ENCODE measurements at places on chromosomes 7 and 10.

GRCh38 chr7:116236020-116236630, 25.8 kb downstream of the TES start:
- DNase-seq = peak; percentile 30

GRCh38 chr7:36098096-36098495, 55.0 kb upstream of the EEPD1 start:
- no peak for DNase-seq

DNA sequence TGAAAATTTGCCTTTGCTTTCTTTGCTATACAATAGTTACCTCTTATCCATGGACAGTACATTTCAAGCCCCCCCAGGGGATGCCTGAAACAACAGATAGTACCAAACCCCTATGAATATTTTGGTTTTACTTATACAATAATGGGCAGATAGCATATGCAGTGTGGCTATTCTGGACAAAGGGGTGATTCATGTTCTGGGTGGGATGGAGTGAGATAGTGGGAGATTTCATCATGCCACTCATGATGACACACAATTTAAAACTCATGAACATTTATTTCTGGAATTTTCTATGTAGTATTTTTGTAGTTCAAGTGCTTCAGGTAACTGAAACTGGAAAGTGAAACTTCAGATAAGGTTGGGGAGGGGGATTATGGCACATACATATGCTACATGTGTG, 12.0 kb downstream of the STARD3NL start:
- DNase-seq = no peak

- DNase-seq = no peak
Observed at GRCh38 chr7:18509481-18509880, 13.9 kb downstream of the HDAC9 start.

DNA sequence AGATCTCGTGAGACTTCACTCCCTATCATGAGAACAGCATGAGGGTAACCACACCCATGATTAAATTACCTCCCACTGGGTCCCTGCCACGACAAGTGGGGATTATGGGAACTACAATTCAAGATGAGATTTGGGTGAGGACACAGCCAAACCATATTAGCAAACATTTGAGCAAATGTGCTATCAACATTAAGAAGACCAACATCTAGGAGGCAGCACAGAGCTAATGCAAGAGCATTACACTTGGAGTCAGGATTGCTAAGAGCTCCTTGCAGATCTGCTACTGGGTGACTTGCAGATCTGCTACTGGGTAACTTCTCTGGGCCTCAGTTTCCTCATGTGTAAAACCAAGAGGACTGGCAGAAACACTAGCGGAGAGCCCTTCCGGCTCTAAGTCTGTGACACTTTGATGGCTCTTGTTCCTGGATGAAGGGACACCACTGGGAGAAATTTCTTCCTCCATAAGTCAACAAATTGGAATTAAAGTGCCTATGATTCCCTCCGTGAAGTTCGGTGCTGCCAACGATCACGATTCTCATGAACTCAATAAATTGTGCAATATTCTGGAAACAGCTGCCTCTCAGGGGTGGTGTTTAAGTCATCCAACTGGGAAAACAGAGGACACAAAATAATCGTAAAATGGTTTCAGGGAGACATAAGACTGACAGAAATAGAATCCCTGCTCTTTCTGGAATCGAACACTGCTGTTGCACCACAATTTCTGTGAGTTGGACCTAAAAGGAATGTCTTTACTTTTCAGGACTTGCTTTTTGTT, 115.8 kb upstream of the ITGB1 start:
- DNase-seq = no peak

DNA sequence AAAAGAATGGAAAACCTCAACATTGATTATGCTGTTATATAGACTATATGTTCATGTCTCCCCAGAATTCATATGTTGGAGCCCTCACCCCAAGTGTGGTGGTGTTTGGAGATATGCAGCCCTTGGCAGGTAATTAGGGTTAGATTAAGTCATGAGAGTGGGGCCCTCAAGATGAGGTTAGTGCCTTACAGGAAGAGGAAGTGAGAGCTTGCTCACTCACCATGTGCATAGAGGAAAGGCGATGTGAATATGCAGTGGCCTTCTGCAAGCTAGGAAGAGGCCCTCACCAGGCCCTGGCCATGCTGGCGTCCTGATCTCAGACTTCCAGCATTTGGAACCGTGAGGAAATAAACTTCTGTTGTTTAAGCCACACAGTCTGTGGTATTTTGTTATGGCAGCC, 14.8 kb downstream of the ZNF33A start:
- no peak for DNase-seq

DNA sequence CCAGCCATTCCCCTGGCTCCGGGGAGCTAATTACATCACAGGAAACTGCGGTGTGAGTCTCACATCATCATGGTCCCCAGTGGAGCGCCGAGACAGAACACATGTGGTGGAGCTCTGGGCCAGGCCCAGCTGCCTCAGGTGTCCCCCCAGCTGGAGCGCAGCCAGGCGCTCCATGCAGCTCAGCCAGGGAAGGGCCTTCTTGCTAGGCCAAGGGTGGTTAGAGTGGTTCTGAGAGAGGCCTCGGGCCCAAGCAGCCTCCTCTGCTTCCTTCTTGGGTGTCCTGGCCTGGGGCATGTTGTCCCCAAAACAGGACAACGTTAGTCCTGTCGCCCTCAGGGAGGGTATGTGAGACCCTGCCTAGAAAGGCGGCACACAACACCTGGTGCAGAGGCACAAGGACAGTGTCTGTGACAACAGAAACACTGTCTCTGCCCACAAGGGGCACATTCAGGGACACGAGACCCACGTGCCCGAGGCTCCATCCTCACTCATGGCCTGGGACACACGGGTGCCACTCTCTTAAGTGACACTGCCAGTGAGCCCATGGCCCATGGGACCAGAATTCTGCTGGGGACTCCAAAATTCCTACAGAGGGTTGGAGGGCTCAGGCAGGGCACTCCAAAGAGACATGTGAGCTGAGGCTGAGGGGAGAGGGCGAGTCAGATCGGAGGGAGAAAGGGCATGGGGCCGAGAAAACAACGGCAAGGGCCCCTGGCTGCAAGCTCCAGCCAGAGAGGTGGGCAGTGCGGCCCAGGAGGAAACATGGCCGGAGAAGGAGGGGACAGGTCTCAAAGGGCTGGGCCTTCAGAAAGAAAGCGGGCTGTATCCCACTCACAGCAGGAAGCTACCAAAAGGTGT, 37.0 kb upstream of the RET start:
- no peak for DNase-seq

DNA sequence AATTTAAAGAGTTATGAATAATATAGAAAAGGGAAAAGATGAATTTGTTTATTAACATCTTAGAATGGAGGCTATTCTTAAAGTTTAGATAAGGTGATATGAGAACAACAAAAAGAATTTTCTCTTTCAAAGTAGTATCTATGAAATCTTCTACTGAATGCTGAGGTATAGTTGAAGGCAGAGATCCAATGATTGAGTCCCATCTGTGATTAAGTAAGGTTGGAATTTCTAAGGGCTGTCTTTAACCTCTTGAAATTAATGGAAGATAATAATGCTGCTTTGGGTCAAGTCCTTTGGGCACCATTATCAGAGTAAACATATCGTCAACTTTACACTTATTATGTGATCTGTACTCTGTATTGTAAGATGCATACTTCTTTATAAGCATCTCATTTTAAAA, 307.9 kb downstream of the PRKG1 start:
- no peak for DNase-seq

- peak; percentile 7 for DNase-seq
Observed at GRCh38 chr7:135335628-135336139, 102.0 kb downstream of the STRA8 start.

DNA sequence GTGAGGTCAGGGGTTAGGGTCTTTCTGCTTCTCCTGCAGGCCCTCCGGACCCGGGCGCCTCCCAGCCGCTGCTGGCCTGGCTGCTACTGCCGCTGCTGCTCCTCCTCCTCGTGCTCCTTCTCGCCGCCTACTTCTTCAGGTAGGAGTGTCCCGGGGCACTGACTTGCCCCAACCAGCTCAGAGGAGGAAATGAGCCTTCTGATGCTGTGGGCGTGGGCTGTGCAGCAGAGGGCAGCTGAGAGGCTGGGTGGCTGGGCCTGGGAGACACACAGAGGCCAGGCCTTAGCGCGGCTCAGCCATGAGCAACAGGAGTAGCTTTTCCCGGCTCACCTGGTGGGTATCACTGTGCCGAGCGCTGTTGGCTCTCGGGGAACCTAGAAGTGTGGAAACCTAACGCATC, 78.9 kb downstream of the MKI67 start:
- DNase-seq = peak; percentile 89

- no peak for DNase-seq
Observed at GRCh38 chr7:3367261-3367660, 66.2 kb downstream of the SDK1 start.

GRCh38 chr7:132536654-132537395, 39.4 kb downstream of the PLXNA4 start:
- DNase-seq = no peak

- no peak for DNase-seq
Observed at GRCh38 chr7:124032369-124033094, at the start of gene TMEM229A. TSS of gene TMEM229A (minus strand) at chr7:124033067. CDS start at chr7:124033003, 64 bp downstream.
